Effector memory CD4-positive, alpha-beta T cell (primary cell): ENCODE measurements at places on chromosomes 12 and 14.
A peak's percentile ranks its signal among the peaks of the same experiment; 100 is the strongest.

DNA sequence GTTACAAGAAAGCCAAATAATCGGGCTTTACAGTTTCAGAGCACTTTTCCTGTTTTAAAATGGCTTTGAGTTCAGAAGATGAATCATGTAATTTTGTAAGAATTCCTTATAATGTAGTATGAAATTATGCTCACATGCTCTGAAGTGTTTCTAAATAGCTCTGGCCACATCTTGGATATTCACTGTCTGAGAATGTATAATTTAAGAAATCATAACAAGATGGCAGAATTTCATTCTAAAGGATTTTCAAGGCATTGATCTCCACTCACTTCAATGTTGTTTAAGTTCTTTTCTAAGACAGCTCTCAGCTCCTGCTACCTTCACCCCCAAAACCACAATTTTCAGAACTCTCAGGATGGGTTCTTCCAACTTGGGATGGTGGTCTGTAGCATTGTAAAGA, 180.1 kb downstream of the DACT1 start:
- no peaks in the 10 kb centered on the region for H3K27me3 ChIP-seq
- no peaks in the 10 kb centered on the region for H3K36me3 ChIP-seq
- H3K4me3 ChIP-seq, result no peak overlapping the region
- no peak for DNase-seq

GRCh38 chr12:53560351-53560750, 53.1 kb upstream of the NPFF start:
- H3K27me3 ChIP-seq, result no peaks in the 10 kb centered on the region
- DNase-seq, result no peak
- no peak overlapping the region for H3K27ac ChIP-seq

GRCh38 chr14:89330236-89331002, 86.6 kb downstream of the FOXN3 start:
- no peak for DNase-seq
- H3K36me3 ChIP-seq, result no peaks in the 10 kb centered on the region
- no peak overlapping the region for H3K4me3 ChIP-seq

GRCh38 chr12:12611512-12612306, at the start of gene CREBL2:
Gene CREBL2 (plus strand): TSS chr12:12611876. CDS start chr12:12612173, 297 bp downstream.
- no peaks in the 10 kb centered on the region for H3K36me3 ChIP-seq
- peak; percentile 76 for DNase-seq
- no peaks in the 10 kb centered on the region for H3K27me3 ChIP-seq
- H3K4me1 ChIP-seq, result peaks cover 20% of the 10 kb centered on the region
- peak within 1 kb of the TSS; percentile 76 for H3K4me3 ChIP-seq

- H3K4me1 ChIP-seq, result no peaks in the 10 kb centered on the region
- no peaks in the 10 kb centered on the region for H3K27me3 ChIP-seq
- H3K4me3 ChIP-seq, result no peak overlapping the region
- no peaks in the 10 kb centered on the region for H3K36me3 ChIP-seq
- DNase-seq, result no peak
Measured at GRCh38 chr14:56247495-56248200, 129.4 kb downstream of the PELI2 start.

- H3K4me1 ChIP-seq, result no peaks in the 10 kb centered on the region
- H3K4me3 ChIP-seq, result no peak overlapping the region
- DNase-seq, result no peak
- no peak overlapping the region for H3K27ac ChIP-seq
- H3K27me3 ChIP-seq, result no peaks in the 10 kb centered on the region
Measured at GRCh38 chr12:58087423-58088127, 146.2 kb downstream of the ATP23 start.

DNA sequence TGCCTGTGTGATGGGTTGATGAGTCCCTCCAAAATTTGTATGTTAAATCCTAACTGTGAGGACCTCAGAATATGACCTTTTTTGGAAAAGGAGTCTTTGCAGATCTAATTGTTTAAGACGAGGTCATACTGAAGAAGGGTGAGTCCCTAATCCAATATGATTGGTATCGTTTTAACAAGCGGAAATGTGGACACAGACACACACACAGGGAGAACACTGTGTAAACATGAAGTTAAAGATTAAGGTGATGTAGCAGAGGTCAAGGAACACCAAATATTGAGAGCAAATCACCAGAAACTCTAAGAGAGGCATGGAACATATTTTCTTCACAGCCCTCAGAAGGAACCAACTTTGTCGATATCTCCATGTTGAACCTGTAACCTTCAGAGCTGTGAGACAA, 1106.7 kb downstream of the SLC6A15 start:
- H3K36me3 ChIP-seq, result no peaks in the 10 kb centered on the region
- no peak overlapping the region for H3K27ac ChIP-seq
- H3K4me1 ChIP-seq, result no peaks in the 10 kb centered on the region
- no peak overlapping the region for H3K4me3 ChIP-seq

DNA sequence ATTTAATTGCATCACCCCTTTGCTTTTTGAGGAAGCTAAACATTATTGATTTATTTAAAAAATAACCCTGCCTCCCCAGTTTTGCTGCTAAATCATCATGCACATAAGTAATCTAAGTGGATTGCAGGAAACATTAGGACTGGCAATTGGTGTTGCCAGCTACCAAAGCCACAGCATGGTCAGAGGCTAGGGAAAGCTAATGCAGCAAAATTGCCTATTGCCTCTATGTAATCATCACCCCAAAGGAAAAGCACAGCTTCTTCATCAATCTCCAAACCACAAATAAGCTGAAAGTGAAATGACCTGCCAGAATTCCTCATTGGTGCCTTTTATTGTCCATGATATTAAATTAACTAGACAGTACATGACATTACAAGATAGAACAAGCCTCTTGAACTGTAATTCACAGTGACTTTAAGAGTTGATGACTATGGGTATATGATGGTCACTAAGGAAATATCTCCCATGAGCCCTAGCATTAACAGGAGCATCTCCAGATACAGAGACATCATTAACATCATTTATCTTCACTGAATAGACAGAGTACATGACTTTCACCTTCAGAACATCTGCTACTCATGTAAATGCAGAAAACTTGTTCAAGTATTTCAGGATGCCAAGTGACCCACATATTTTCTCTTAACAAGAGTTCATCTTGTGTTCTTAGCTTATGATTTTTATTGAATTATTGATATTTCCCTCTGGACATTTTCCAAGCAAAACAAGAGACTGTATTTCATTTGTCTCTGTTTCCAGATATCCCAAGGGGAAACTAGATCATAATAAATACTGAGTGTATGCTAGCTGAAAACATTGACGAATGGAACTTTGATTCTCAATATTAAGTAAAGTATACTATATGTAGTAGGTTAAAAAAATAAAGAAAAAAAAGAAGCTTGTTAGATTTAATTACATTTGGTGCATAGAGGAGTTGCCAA, 29.4 kb downstream of the PTPRR start:
- no peaks in the 10 kb centered on the region for H3K4me1 ChIP-seq
- H3K27ac ChIP-seq, result no peak overlapping the region
- H3K4me3 ChIP-seq, result no peak overlapping the region

DNA sequence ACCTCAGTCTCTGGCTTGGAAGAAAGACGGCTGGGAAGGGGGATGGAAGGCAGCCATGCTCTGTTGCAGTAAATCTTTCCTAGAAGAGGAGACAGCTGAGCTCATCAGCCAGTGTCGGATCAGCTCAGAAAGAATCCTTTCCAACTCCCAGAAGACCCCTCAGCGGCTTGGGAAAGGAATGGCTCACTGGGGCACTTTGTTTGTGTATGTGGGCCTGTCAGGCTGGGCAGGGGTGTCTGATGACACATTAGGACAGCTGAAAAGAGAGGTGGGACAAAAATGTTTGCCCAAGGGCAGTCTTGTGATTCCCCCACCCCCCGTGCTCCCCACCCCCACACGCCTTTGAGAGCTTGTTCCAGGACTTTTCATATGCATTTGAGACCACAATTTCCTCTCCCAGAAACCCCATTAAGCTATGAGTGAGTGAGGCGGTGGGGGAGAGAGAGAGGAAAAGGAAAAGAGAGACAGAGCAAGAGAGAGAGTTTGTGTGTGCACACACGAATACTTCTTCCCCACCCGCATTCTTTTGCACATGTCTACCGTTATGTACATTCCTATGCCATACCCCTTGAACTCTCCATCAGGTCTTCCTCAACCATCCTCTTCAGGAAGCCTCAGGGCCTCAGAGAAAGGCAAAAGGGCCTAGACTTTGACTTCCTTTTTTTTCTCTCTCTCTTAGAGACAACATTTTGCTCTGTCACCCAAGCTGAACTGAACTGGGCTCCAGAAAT, 198.9 kb downstream of the ZFP36L1 start:
- H3K27me3 ChIP-seq, result no peaks in the 10 kb centered on the region
- H3K27ac ChIP-seq, result no peak overlapping the region
- H3K4me3 ChIP-seq, result no peak overlapping the region
- H3K4me1 ChIP-seq, result peaks cover 3% of the 10 kb centered on the region
- no peak for DNase-seq

GRCh38 chr12:23523339-23523738, 426.1 kb downstream of the SOX5 start:
- no peaks in the 10 kb centered on the region for H3K27me3 ChIP-seq
- DNase-seq, result no peak

- H3K4me1 ChIP-seq, result no peaks in the 10 kb centered on the region
- H3K36me3 ChIP-seq, result peaks cover 70% of the 10 kb centered on the region
- no peaks in the 10 kb centered on the region for H3K27me3 ChIP-seq
- H3K27ac ChIP-seq, result no peak overlapping the region
- DNase-seq, result no peak
Measured at GRCh38 chr12:132783917-132784531, 22.4 kb upstream of the ANKLE2 start.

DNA sequence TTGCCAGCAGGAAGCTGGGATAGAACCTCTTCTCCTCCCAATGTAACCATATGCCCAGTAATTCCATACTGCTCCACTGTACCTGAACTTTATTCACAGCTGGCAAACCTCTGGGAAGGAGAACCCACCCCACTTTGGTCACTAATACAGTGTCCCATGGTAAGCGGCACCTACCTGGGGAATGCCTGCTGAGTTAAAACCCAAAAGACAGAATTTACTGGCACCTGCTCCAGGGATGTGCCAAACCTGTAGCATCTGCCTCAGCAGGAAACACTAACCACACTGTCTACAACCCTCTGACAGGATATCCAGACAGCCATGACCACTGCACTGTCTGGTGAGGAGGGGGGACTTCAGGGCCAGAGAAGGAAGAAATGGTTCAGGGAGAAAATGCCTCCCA, 26.6 kb downstream of the DDX24 start:
- H3K36me3 ChIP-seq, result peaks cover 93% of the 10 kb centered on the region
- H3K4me1 ChIP-seq, result peaks cover 10% of the 10 kb centered on the region
- no peak overlapping the region for H3K27ac ChIP-seq
- no peaks in the 10 kb centered on the region for H3K27me3 ChIP-seq
- no peak for DNase-seq

GRCh38 chr12:77477907-77478533, 352.7 kb upstream of the NAV3 start:
- H3K4me3 ChIP-seq, result no peak overlapping the region
- no peak for DNase-seq
- no peaks in the 10 kb centered on the region for H3K27me3 ChIP-seq
- H3K27ac ChIP-seq, result no peak overlapping the region

- H3K27ac ChIP-seq, result no peak overlapping the region
- peaks cover 42% of the 10 kb centered on the region for H3K36me3 ChIP-seq
- H3K27me3 ChIP-seq, result no peaks in the 10 kb centered on the region
- no peak for DNase-seq
- H3K4me1 ChIP-seq, result no peaks in the 10 kb centered on the region
- no peak overlapping the region for H3K4me3 ChIP-seq
Measured at GRCh38 chr12:122306407-122306806, 40.1 kb upstream of the VPS33A start.

DNA sequence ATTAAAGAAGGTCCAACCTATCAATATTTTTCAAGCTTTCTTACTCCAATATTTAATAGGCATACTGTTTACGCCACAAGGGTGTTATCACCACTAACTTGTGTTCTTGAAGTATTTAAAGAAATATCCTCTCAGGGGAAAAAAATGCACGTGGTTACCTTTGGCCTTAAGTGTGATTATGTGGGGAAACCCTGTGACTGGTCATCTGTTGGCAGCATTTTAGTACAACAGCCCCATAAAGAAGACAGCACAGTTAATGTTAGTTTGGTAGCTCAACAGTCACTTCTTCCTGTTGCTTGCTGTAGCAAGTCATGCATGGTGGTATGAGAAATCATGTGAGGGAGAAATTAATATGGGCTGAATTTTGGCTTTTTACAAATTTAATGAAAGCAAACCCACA, 1021.5 kb upstream of the TMEM132C start:
- H3K27me3 ChIP-seq, result no peaks in the 10 kb centered on the region
- no peak for DNase-seq
- H3K27ac ChIP-seq, result no peak overlapping the region
- no peaks in the 10 kb centered on the region for H3K36me3 ChIP-seq
- no peaks in the 10 kb centered on the region for H3K4me1 ChIP-seq

DNA sequence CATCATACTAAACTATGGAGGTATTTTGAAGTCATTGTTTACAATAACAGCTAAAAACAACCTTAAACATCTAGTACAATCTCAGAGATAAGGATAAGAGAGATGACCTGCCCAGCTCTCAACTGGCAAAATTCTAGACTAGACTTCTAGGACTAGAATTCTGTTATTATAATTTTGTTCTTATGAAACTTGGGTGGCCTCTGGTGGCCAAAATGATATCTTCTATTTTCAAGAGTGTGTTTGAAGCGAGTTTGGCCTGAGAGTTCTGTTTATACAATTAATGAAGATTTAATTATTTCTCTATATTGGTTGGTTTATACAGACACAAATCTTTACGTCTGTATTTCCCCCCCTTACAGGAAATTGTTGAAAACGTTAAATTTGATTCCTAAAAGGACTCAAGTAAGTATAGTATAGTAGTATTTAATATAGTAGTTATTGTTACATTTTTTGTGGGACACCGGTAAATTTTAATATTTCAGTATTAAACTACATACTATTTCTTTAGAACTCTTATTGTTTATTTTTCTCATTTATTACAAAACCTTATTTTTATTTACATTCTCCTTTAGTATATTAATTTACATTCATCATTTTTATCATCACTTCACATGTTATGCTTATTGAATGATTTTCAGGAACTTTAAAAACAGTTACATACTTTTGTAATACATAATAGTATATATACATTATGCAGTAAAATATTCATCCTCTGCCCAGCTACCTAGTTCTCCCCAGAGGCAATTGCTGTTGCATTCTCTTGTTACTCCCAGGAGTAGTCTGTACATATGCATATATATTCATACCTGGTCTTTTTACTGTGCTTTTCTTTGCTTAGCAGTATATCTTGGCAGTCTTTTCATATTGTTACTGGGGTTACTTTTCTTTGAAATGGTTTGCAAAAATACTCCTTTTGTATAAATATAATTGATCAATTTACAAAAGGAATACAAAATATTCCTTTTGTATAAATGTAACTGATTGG, 6.6 kb downstream of the PPHLN1 start:
- H3K4me1 ChIP-seq, result peaks cover 2% of the 10 kb centered on the region
- H3K4me3 ChIP-seq, result no peak overlapping the region
- H3K36me3 ChIP-seq, result peaks cover 10% of the 10 kb centered on the region
- no peak overlapping the region for H3K27ac ChIP-seq
- DNase-seq, result no peak

- no peaks in the 10 kb centered on the region for H3K36me3 ChIP-seq
- H3K27me3 ChIP-seq, result no peaks in the 10 kb centered on the region
- no peak overlapping the region for H3K4me3 ChIP-seq
- H3K4me1 ChIP-seq, result peaks cover 3% of the 10 kb centered on the region
Measured at GRCh38 chr12:69154585-69155363, 84.6 kb upstream of the CPSF6 start.

- peaks cover 4% of the 10 kb centered on the region for H3K36me3 ChIP-seq
- no peaks in the 10 kb centered on the region for H3K27me3 ChIP-seq
- no peak for DNase-seq
- H3K4me3 ChIP-seq, result no peak overlapping the region
- H3K4me1 ChIP-seq, result peaks cover 5% of the 10 kb centered on the region
- no peak overlapping the region for H3K27ac ChIP-seq
Measured at GRCh38 chr12:26573225-26573909, 259.6 kb downstream of the ITPR2 start.
